Stimulated activated CD8-positive, alpha-beta memory T cell treated with anti-CD3 and anti-CD28 coated beads, Interleukin-15, amount 100 ng/mL, for 24 hours (primary cell): ENCODE measurements at places on chromosomes 13 and 19.

DNA sequence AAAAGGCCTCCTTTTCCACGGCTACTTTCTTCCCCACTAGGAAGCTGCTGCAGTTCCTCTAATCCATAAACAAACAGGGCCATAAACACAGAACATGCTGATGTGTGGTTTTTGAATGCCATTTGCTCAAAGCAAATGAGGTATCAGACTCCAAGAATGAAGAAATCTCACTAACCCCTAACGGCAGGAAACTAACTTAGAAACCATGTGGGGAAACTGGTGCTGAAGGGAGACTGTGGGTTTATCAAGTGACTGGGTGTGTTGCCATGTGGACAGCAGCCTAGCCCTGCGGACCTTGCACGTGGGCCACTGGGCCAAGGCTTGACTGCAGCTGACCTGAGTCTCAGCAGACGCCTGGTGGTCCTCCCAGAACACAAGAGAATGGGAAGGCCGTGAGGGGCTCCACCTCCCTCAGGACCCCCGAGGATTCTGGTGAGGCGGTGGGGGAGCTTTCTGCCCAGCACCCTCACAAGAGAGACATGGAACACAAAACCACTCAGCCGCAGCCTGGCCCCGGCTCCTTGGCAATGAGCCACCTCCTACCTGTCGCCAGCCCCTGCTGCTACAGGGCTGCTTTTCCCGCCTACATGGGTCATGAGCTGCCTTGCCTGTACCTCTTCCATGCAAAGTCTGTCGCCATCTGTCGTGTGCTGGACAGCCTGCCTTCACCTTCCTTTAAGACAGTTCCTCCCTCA, 10.6 kb downstream of the SLC15A1 start:
- no peak for DNase-seq

GRCh38 chr13:86881390-86881789, 789.8 kb upstream of the SLITRK5 start:
- DNase-seq, result no peak

GRCh38 chr13:44312131-44312530, 61.5 kb upstream of the SERP2 start:
- no peak for DNase-seq

DNA sequence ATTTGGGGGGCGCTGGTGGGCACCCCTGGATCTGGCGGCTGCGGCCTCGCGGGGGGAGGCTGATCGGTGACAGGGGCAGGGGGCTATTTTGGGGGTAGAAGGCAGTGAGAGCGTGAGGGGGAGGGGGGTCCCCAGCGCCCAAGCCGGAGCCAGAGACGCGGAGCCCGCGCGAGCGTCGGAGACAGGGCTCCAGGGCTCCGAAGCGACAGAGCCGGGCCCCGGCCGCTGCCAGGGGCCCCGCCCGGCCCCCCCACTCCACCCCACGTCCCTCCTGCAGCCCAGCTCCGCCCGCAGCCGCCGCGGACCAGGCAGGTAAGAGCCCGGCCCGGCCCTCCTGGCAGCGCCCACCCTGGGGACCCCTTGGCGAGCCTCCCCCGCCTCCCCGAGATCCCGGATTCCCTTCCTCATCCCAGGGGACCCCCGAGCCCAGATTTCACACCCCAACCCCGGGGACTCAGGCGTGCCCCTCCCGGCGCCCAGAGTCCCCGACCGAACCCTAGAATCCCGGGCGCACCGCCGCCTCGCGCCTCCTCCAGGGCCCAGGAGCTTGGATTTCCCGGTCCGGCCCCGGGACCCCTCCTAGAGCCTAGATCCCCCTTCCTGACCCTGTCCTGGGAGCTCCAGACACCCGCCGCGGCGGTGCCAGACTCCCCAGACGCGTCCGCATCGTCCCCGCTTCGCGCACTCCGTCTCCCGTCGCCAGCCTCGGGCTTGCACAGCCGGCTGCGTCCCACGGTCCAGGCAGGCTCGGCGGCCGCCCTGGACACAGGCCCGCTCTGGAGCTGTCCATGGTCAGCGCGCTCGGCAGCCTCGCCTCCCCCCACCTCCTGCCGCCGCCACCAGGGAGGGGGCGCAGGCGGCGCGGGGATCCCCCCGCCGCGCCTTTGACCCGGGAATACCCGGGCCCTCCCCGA, at the start of gene PPFIA3:
PPFIA3 (plus strand) TSS at position 134 of the 914 bp plus-strand sequence. CDS start 8,330 bp downstream, outside the sequence.
- no peak for DNase-seq

- DNase-seq, result peak; percentile 37
Measured at GRCh38 chr19:3062165-3063105, at the start of gene TLE5. Gene TLE5, minus strand, starts transcription at chr19:3062495. Its CDS starts 295 bp downstream, at chr19:3062200.

- DNase-seq, result no peak
Measured at GRCh38 chr13:40986101-40986856, 32.8 kb downstream of the ELF1 start.

GRCh38 chr13:51912091-51912490, 50.3 kb downstream of the CCDC70 start:
- DNase-seq, result no peak

- no peak for DNase-seq
Measured at GRCh38 chr13:38223089-38223488, 126.6 kb upstream of the UFM1 start.

DNA sequence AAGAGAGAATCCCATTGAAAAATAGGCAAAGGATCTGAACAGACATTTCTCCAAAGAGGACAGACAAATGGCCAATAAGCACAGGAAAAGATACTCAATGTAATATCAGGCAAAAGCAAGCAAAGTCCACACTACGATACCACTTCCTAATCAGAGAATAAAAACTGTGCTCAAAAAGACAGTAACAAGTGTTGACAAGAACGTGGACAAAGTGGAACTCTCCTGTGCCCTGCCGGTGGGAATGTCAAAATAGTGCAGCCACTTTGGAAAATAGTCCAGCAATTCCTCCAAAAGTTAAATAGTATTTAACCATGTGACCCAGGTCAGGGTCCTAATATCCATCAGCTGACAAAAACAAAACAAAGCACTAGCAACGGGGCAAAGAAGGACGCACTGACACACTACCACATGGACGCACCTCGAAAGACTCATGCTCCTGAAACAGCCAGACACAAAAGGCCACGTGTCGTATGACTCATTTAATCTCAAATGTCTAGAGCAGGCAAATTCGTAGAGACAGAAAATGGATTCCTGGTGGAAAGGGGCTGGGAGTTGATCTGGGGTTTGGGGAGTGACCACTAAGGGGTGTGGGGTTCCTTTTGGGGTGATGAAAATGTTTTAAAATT, 5.2 kb downstream of the MIER2 start:
- no peak for DNase-seq

- DNase-seq, result no peak
Measured at GRCh38 chr19:17846146-17846545, 1.6 kb downstream of the JAK3 start.

- no peak for DNase-seq
Measured at GRCh38 chr13:105170438-105170837, 1365.0 kb downstream of the EFNB2 start.

DNA sequence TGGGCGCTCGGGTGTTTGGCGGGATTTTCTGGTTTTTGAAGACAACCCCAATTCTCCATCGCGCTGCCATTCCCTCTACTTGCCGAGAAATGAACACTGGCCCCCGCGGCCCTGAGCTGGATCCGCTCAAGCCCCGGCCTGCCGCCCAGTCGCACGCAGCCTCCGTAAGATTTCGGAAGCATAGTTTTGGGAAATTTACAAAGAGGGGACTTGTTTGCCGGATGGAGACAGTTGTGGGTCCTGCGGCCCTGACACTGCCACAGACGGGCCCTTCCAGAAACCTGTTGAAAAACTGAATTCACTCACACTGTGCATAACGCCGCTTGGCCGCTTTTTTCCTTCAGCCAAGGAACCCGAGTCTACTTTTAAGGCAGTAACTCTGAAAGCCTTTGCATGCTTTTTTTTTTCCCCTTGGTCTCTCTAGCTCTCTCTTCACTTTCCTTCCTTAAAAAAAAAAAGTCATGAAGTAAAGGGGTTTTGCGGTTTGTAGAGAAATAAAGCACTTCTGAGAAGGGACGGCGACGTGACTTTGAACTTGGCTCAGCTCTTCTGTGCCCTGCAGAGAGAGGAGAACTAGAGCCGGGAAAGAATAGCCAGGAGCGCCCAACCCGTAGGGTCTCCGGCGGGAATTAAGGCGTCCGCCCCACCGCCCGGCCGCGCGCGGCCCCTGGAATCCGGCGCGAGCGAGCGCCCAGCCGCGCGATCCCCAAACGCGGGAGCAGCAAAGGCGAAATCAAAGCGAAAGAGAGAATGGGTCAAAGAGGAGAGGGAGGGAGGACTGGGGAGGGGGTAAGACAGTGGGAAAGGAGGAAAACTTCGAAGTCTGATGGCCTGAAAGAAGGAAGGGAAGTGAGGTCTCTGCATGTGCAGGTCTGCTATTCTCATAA, 3.4 kb upstream of the ZIC2 start:
- DNase-seq, result no peak

- DNase-seq, result no peak
Measured at GRCh38 chr13:75417656-75418055, 64.3 kb downstream of the TBC1D4 start.

- DNase-seq, result no peak
Measured at GRCh38 chr13:43009506-43009905, 13.9 kb upstream of the DNAJC15 start.

GRCh38 chr13:74004109-74004508, 130.1 kb downstream of the KLF12 start:
- DNase-seq, result no peak

- no peak for DNase-seq
Measured at GRCh38 chr13:102609696-102610095, 12.9 kb downstream of the TPP2 start.

DNA sequence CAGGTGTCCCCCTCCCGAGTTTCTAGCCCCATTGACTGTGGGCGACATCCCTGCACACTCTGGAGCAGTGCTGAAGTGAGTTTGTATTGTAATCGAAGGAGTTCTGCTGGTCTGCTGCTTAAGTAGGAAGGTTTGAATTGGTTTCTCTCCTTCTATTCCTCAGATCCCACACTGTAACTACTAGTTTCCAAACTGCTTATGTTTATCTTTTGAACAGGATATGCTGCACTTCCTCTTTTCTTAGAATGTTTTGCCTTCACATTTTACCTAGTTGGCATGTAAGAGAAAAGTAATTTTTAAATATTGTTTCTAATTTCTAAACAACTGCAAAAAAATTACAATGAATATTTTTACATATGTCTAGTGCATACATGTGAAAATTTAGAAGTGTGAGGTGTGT, 511.8 kb downstream of the KLF12 start:
- DNase-seq, result no peak

DNA sequence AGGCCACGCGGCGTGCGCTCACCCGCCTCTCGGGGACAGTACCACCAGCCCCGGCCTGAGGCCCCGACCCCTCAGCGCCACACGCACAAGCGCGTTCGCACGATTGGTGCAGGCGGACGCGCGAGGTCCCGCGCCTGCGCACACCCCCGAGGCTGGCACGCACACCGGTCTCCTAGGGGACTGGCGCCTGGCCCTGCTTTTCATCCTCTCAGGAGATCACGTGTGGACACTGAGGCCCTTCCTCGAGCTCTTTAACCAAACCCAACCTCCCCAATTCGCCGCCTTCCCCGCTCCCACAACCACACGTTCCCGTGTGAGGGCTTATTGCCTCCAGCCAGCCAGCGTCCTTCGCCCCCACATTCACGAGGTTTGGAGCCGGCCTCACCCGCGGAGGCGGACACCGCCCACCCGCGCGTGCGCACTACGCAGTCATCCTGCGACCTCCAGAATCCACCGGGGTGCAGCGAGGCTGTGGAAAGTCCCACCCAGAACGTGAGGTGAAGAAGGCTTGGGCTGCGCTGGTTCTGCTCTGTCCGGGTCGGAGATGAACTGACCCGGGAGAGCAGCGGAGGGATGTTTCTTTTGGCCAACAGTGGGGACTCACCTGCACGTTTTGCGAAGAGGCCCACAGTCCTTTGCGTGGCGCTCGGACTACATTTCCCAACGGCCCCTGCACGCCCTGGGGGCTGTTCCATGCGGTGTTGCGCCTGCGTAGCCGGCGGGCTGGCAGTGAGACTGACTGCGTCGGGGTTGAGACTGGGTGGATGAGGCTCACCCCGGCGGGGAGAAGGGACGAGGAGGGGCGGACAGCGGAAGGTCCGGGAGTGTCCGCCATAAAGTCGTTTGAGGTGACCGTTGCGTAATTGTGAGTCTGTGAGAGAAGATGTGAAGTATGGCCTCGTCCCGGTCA, 539 bp upstream of the ZNF667 start:
- peak; percentile 25 for DNase-seq

DNA sequence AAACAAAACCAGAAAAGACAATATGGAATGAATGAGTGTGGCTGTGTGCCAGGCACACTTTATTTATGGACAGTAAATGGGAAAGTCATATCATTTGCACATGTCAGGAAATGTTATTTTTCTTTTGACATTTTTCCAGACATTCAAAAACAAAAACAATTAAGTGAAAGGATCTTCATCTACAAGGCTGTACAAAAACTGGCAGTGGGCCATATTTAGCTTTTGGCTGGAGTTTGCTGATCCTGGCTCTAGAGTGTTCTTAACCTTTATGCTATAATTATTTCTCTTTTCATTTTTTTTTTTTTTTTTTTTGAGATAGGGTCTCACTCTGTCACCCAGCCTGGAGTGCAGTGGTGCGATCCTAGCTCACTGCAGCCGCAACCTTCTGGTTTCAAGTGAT, 6.5 kb upstream of the TNFSF9 start:
- DNase-seq, result no peak

DNA sequence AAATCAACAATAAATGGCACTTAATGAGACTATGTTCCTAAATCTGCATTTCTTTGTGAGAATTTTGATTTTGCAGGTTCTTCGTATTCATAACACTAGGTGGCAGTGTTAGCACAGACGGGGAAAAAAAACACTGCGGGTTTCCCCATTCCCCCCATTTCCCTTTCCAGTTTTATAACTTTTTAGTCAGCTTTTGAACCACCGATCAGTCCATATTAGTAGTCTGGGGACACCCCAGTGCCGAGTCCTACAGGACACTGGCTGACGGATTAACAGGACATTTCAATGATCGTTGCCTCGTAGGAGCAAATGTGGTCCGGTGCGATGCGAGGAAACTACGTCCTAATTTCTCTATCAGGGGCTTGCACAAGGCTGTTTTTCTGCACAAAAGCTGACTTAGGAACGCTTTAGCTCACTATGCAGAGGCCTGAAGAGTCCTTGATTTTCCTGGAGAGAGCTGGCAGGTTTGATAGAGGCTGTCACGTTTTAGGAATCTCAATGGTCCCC, 234.3 kb downstream of the LMO7 start:
- DNase-seq, result no peak

DNA sequence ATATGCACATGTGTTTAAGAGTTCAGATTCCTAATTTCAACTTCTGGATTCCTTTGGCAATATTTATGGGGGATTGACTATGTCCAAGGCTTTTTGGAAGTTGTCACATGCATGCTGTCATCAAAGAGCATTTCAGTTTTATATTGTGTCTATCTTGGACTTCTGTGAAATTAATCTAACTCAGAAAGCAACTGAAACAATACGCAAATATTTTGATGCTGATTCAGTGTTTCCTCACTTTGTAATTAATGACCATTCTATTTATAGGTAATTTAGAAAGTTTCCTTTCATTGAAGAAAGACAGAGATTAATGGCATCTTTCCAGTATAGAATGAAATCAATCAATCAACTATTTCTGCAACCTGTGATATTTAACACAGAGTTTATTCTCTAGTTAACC, 550.1 kb downstream of the PCDH9 start:
- DNase-seq, result no peak

- DNase-seq, result no peak
Measured at GRCh38 chr19:23855676-23856075, 59.0 kb upstream of the ZNF726 start.

GRCh38 chr13:68358294-68358705, 1128.2 kb upstream of the PCDH9 start:
- no peak for DNase-seq
